ENCODE measurements at places on chromosomes 12 and 14.

- no peak for DNase-seq
Measured at GRCh38 chr12:93957168-93957567, 191.2 kb upstream of the PLXNC1 start.

DNA sequence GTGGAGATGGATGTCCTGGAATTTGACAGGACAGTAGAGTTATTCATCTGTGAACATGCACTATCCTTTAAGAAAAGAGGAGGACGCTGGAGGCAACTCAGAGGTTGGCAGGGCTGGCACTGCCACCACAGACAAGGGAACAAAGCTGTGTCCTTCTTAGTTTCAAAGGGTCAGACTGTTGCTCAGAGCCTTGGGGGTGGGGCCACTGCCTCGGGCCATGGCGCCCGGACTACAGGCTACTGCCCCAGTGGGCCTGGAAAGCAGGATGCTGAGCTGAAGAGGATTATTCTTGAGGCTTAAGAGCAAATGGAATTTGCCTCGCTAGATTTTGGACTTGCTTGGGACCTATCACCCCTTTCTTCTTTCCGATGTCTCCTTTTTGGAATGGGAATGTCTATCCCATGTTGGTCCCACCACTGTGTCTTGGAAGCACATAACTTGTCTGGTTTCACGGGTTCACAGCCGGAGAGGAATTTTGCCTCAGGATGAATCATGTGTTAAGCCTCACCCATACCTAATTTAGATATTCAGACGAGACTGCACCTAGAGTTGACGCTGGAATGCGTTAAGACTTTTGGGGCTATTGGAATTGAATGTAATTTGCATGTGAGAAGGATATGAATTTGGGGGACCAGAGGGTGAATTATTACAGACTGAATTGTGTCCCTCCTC, 114.8 kb upstream of the RFLNA start:
- DNase-seq, result no peak

DNA sequence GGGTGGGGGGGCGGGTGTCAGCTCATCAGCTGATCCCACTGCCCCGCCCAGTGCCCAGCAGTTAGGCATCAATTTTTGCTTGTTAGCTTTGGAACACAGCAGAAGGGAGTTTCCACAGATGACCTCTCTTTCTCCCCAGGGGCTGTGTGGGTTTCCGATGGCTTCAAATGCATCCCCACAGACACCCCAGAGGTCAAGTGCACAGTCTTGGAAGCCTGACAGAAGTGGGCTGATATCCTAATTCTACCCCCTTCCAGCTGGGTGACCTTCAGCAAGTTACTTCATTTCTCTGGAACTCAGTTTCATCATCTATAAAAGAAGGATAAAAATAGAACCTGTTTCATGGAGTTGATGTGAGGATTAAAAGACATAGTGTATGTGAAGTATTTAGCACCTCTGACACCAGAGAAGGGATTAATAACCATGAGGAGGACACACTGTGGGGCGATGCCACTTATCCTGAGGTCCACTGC, 22.0 kb downstream of the TTC9 start:
- no peak for DNase-seq

GRCh38 chr12:81468206-81468605, 290.9 kb downstream of the PPFIA2 start:
- no peak for DNase-seq

- no peak for DNase-seq
Measured at GRCh38 chr12:72272731-72273498, 745 bp downstream of the TRHDE start.

- DNase-seq, result no peak
Measured at GRCh38 chr14:89408907-89409700, 7.9 kb downstream of the FOXN3 start.

DNA sequence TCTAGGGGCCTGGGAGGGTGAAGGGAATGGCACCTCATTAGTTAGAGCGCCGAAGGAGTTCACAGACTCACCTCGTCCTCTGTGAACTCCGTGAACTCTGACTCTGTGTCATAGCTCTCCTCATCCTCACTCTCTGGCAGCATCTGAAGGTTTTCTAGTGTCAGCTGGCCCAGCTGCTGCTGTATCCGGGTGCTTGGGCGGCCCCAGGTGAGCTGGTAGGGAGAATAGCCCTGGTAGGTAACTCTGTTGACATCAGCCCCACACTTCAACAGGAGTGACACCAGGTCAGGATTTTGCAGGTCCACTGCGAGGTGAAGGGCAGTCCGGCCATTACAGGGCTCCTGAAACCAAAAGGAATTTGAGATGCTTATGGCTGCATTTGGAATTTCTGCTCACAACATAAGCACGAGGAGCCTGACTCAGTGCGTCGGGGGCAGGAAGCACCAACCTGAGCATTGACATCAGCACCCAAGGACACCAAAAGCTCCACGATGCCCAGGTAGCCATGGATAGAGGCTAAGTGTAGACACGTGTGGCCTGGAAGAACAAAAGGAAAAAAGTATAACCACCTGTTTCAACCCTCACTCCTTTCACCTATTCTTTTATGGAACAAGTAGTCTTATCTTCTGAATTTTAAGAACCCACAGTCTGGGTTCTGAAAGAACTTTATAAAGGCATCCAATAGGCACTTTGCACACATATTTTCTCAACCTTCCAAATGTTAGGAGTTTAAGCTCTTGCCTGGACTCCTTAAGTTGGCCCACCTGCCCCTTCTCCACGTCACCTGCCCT, 2.0 kb downstream of the NFKBIA start:
- peak; percentile 25 for DNase-seq

- DNase-seq, result no peak
Measured at GRCh38 chr14:99892406-99892805, 99.2 kb downstream of the EML1 start.

GRCh38 chr12:131058700-131059099, 105.0 kb downstream of the ADGRD1 start:
- no peak for DNase-seq

DNA sequence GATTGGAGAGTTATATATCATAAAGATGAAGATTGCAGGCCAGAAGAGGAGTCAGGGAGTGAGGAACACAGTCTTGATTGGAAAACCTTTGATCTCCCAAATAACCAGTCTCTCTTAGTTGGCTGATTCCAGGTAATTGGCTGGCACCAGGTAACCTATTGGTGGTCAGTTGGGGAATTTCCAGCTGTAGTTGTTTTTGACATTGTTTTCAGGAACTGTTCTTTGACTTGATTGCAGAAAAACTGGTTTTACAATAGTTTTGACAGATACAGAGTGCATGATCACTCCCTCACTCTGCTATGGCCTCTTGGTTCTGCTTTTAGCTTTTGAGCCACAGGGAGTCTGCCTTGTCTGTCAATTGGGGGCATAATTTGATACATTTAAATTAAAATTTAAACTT, 71.6 kb downstream of the ZNF641 start:
- DNase-seq, result no peak

- DNase-seq, result no peak
Measured at GRCh38 chr14:90332271-90332584, 487 bp upstream of the NRDE2 start.

GRCh38 chr12:98211909-98212695, 303.3 kb upstream of the TMPO start:
- DNase-seq, result no peak

DNA sequence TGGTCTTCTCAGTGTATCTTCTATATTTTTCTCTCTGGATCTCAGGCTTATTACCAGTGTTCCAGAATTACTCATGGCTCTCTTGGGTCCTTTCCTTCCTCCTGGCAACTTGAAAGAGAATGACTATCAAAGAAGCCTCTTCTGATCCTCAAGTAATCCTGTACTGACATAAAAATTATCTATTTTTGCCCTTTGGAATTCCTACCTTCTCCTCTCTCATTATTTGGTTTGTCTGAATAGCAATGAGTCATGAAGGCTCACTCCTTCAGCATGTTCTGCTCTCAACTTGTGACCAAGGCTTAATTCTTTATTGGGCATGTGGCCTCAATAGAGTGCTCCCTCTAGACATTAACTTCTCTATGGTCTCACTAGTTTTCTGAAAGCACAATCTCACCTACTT, 553.6 kb upstream of the ATP2B1 start:
- DNase-seq, result no peak

- no peak for DNase-seq
Measured at GRCh38 chr12:29634057-29634456, 136.6 kb upstream of the OVCH1 start.

All from stimulated activated CD4-positive, alpha-beta T cell treated with anti-CD3 and anti-CD28 coated beads, Interleukin-12 subunit alpha, Interleukin-12 subunit beta, amount 100 ng/mL, for 24 hours (primary cell).